ENCODE measurements at places on chromosomes 1 and 21. TPM values are rescaled to one million over a fixed set of nuclear protein-coding genes. Genes with fewer than 3 reads are reported as not detected.

GRCh38 chr1:221069986-221070385 is 190.7 kb downstream of the HLX start:
- no peak for DNase-seq

DNA sequence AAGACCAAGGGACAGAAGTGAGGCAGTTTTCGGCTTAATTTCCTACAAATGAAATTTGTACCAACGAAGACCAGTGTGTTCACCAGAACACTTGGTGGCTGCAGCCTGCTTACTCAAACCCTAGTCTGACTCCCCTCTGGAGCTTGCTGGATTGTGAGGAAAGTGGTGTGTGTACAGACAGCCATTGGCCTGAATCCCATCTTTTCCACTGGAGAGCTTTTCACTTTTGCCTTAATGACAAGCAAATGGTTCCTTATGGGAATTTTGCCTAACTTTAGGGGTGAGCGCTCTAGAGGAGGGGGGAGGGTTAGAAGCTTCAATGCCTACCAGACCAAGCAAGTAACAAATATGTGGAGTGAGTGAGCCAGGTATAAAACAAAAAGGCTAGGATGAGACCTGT is 17.3 kb downstream of the METTL13 start:
- DNase-seq = no peak

- DNase-seq = peak; percentile 20
Observed at GRCh38 chr21:45499970-45500577, 42.2 kb downstream of the SLC19A1 start.

E2F2 gene
- 0.05 TPM for polyA plus RNA-seq

GRCh38 chr1:899636-900317 is 23.9 kb upstream of the SAMD11 start:
- no peak for DNase-seq

DNA sequence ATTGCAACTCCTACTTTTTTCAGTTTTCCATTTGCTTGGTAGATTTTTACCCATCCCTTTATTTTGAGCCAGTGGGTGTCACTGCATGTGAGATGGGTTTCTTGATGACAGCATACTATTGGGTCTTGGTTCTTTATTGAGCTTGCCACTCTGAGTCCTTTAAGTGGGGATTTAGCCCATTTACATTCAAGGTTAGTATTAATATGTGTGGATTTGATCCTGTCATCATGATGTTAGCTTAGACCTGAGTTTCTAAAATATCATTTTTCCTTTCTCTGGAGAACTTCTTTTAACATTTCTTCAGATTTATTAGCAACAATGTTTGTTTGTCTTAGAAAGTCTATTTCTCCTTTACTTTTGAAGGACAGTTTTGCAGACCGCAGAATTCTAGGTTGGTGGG is 11.8 kb upstream of the S100B start:
- DNase-seq = no peak

DNA sequence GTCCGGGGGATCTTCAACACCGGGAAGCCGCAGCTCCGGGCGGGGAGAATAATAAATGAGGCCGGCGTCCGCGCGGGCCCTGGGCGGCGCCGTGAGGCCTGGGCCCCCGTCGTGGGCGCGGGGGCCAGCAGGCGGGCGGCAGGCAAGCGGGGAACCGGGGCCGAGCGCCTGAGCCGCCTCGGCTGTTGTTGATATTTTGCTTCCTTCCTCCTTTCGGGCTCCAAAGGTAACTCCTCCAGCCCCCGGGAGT is at the start of gene MEF2D:
TSS of gene MEF2D (minus strand) at position 233 of the 250 bp plus-strand sequence. CDS start 17,483 bp downstream, outside the sequence.
- no peak for DNase-seq

DNA sequence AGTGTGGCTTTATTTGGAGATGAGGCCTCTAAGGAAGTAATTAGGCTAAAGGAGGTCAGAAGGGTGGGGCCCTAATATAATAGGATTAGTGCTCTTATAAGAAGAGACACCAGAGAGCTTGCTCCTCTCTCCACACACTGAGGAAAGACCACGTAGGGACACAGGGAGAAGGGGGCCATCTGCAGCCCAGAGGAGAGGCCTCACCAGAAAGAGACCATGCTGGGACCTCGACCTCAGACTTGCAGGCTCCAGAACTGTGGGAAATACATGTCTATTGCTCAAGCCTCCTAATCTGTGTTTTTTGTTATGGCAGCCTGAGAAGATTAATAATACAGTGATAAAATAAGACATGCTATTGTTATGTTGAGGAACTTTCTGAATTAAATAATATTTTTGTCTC is 8.3 kb downstream of the RCAN1 start:
- DNase-seq = no peak

GPR37L1 gene
- polyA plus RNA-seq = 0.20 TPM

DNA sequence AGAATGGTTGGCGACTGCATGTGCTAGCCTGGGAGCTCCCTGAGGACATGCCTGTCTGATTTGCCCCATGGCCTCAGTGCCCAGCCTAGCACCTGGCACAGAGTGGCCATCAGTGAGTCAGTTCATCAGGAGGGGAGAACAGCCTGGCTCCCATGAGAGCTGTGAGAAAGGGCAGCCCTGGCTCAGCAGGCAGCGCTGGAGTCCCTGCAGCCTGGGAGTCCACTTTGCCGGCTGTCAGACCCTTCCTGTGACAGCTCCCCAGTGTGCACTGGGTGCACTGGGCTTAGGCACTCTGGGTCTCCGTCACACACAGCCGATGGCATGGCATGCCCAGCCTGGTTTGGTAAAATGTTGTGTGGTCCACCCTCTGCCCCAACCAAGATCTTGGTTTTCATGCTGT is 28.7 kb downstream of the LDLRAP1 start:
- peak; percentile 3 for DNase-seq

C8A gene
- polyA plus RNA-seq = not detected

GRCh38 chr1:197234581-197234980 is 33.5 kb upstream of the CRB1 start:
- DNase-seq = no peak

NRIP1 gene
- 4.1 TPM for polyA plus RNA-seq

GRCh38 chr21:45264146-45264911 is 23.4 kb downstream of the POFUT2 start:
- peak; percentile 14 for DNase-seq

DNA sequence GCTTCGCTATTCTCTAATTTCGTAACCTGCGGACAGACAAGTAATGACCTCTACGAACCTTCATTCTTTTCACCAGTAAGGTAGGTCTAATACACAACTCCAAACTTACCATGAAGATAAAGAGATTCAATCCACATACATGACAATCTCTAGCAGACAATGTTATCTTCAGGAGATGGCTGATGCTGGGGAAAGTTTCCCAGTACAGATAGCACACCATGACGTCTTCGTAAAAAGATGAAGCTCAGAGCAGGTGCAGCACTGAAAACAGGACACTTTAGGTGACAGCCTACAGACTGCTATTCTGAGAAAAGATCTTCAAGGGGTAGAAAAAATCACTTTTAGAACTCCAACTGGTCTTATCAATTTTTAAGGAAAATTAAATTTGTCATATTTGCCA is 41.3 kb downstream of the ZNF281 start:
- DNase-seq = no peak

GRCh38 chr21:43816611-43817071 is 27.3 kb downstream of the RRP1 start:
- peak; percentile 37 for DNase-seq

GRCh38 chr1:222892137-222892769 is 77.4 kb downstream of the DISP1 start:
- no peak for DNase-seq

GRCh38 chr1:97603776-97604175 is 317.1 kb downstream of the DPYD start:
- DNase-seq = no peak

- DNase-seq = no peak
Observed at GRCh38 chr1:116952738-116953275, 43.1 kb downstream of the PTGFRN start.

TNFSF4 gene
- polyA plus RNA-seq = 1.3 TPM

DNA sequence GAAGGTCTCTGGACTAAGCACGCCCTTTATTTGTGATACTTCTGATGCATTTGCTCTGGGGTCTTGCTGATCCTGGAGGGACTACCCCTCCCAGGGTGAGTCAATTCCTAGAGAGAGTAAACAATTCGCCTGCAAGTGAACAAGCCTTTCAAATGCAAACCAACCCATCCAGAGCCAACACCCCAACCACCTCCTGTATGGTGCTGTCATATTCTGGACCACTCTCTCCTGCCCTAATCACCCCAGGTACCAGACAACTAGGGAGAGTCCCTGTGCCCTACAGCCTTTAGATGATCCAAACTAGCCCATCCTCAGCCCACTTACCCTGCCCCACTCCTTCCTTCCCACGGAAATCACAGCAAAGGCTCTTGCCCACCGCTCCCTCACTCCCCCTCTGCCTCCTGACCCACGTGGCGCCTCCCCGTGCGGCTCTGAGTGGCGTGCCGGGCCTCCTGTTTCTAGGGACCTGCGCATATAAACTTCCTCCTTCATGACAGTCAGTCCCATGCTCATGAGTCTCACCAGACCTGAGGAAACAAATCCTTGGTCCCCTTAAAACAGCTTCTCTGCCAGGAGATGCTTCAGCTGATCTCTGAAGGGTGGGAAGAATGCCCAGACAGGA is 37.2 kb downstream of the ACTA1 start:
- no peak for DNase-seq

KIF26B gene
- 0.11 TPM for polyA plus RNA-seq

ADAMTSL4 gene
- 26.3 TPM for polyA plus RNA-seq

ABCA4 gene
- polyA plus RNA-seq = 0.09 TPM

GRCh38 chr1:174815036-174815435 is 184.7 kb upstream of the CACYBP start:
- DNase-seq = no peak

GRCh38 chr1:25754470-25755181 is 45.4 kb upstream of the SELENON start:
- no peak for DNase-seq

- DNase-seq = no peak
Observed at GRCh38 chr1:151425103-151425502, 25.7 kb downstream of the PSMB4 start.

B3GALT2 gene
- 25.5 TPM for polyA plus RNA-seq

- DNase-seq = no peak
Observed at GRCh38 chr21:45622416-45623097, 21.0 kb upstream of the PCBP3 start.

- DNase-seq = no peak
Observed at GRCh38 chr1:171715813-171716251, 26.0 kb downstream of the VAMP4 start.

ANGPTL3 gene
- polyA plus RNA-seq = not detected

DNA sequence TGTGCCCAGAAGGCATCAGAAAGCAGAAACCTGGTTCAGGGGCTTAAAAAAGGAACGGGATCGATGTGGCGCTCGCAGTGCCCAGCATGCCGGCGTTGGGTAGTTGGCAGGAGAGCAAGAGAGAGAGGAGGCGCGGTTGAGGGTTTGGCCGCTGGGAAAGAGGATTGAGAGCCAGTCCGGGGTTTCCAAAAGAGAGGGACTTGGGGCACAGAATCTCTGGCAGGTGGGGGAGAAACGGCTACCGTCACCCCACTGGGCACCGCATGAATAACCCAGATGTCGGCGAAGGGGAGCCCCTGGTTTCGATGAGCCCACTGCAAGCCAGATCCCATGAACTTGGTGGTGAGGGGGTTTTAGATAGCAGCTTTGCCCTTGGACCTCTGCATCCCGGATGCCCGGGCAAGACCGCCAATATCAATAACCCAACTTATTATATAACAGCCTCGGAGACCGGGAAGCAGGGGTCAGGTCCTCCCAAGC is 60.4 kb upstream of the ACOT11 start:
- peak; percentile 72 for DNase-seq

DNA sequence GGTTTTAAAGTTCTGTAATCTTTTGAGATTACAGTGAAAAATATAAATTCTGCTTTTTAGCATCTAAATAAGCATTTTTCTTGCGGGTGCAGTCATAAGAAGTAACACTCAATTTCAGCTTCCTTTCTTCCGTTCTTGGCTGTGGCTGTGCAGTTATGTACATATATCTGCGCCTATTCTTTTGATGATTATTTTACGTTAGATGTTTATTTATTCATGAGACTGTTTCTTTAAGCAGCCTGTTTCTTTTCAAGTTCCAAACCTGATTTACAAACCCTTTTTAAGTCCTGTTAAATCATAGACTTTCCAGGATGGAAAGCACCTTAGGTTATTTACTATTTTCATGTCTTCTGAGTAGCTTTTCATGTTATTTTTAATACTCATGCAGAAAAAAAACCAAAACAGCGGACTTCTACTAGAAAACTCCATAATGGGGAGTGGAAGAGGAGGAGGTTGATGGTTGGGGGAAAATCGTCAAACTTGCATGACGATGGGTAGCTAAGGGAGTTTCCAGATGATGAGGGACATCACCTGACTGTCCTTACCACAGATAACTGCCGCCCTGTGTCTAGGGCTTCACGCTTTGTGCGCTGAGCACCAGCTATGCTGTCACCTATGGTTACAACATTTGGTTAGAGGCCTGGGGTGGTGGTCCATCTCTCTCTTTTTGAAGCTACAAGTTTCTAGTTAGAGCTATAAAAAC is 2.6 kb downstream of the PRDM2 start:
- DNase-seq = no peak

DNA sequence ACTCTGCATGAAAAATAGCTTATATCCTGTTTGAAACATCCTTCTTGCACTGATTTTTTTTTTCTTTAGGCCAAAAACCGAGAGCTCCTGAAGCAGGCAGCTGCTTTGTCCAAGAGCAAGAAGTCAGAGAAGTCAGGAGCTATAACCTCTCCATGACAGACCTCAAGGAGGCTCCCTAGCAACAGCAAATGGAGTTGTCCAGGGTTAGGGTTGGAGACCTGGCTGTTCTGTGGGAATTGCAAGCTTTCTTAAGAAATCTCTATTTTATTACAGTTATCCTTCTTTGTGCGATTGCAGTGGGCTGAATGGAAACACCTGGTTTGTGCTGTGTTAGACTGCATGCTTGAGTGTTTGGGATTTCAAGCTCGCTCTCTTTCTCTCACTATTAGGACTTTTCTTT is 12.6 kb upstream of the STX12 start:
- DNase-seq = no peak

- no peak for DNase-seq
Observed at GRCh38 chr21:16476056-16476825, 746.5 kb downstream of the USP25 start.

PRRX1 gene
- polyA plus RNA-seq = 39.9 TPM

- DNase-seq = no peak
Observed at GRCh38 chr1:226360106-226360746, 47.7 kb downstream of the PARP1 start.

S100A5 gene
- polyA plus RNA-seq = not detected

DNA sequence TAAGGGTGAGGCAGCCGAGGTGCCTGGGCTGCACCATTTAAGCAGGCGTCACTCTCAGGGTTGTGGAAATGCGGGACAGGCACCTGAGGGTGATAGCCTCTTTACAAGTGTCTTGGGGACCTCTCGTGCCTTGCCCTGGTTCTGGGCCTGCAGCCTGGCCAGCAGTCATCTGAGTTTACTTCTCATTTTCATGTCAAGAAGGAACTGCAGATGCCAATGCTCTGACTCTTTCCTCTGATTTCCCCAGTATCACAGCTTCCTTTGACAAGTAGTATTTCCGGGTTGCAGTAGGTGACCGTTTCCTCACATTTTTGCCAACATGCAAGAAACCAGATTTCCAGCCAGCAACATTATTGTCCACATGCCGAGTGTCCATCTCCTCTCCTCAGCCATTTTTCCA is 286.9 kb downstream of the DISC1 start:
- no peak for DNase-seq

DNA sequence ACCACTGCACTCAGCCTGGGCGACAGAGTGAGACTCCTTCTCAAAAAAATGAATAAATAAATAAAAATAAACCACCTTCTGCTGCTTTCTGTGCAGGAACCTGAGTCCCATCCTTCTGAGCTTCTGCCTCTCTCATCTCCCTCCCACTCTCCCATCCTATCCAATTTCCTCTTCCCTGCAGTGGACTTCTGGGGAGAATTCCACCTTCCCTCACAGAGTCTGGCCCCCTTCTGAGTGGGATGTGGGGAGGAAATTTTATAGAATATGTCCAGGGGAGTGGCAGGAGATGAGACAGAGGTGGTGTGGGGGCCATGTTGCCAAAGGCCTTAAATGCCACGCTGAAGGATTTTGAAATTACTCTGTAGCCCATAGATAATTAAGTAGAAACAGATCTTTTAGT is 5.4 kb upstream of the EFNA1 start:
- DNase-seq = no peak
